BJ (cell line): ENCODE measurements at places on chromosomes 13 and 19. TPM values are rescaled to one million over a fixed set of nuclear protein-coding genes. Genes with fewer than 3 reads are reported as not detected.

- no peak for DNase-seq
Measured at GRCh38 chr19:14472202-14472938, 2.8 kb downstream of the PTGER1 start.

CRYL1 gene
- 25.6 and 30.6 TPM in 2 replicates for polyA plus RNA-seq

DNA sequence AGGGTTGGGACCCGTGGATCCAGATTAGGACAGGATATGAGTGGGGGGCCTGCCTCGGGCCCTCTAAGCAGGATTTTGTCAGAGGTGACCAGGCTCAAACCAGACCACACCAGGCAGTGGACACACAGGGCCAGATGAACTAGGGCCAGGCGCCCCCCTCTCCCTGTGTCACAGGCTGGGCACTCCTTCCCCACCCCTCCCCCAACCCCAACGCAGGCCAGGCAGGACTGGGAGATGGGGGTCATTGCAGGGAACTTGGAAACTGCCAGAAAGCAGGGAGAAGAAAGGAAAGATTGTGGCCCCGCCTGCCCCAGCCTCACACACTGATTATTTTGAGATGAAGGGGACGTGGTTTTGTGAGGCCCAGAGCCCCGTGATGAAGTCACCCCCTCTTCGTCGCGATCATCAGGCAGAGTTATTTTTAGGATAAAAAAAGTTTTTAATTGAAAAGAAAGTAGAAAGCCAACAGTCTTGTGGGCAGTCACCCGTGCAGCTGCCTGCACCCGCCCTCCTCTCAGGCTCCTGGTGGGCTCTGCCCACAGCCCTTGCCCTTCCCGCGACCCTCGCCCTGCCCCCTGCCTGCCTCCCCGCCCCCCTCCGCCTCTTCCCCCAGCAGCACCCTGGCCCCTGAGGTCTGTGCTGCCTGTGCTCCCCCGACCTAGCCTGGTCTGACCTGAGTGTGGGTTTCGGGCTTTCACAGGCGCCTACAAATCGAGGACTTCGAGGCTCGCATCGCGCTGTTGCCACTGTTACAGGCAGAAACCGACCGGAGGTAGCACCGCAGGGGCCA lies 1.9 kb upstream of the YJEFN3 start:
- DNase-seq: no peak

ZNF66 gene
- polyA plus RNA-seq: 0.94 and 1.0 TPM in 2 replicates

LILRA2 gene
- polyA plus RNA-seq: not detected in 2 replicates
